ENCODE measurements at places on chromosomes 13 and 19.
A peak's percentile ranks its signal among the peaks of the same experiment; 100 is the strongest.

DNA sequence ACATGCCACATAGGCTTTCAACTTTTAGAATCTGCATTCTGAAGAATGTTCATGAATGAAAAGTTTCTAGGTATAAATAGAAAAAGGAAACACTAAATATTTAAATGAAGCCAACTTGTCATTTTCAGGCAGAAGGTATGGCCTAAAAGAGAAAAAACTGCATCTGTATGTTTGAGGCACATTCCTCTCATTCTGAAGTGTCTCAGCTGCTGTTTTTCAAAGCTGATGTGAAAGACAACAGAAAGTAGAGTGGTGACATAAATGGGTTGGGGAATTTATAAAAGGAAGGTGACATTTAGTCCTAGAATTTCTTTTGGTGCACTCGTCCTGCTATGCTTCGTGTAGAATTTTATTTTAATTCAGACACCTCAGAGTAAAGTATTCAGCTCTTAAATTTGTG is 539.6 kb upstream of the SLITRK5 start:
- DNase-seq = no peak

GRCh38 chr13:62721893-62722292 is 1306.2 kb upstream of the PCDH20 start:
- DNase-seq = no peak

GRCh38 chr13:44292545-44292944 is 81.1 kb upstream of the SERP2 start:
- no peak for DNase-seq

DNA sequence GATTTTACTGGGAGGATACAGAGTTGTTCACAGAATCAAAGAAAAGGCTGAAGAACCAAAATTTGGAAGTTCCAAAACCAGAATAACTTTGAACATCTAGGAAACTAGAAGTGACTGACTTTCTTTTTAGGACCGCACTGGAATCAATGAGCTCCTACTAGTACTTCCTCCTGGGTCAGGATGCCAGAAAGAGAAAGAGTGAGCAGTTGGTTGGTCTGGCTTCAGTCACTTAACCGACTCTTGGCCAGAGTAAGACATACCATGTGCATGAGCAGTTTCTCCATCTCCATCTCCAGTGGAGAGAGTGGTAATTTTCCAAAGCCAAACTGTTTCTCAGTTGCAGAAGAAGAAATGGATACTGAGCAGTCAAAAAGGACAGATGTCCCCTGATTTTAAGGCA is 27.1 kb upstream of the MTUS2 start:
- no peak for DNase-seq

DNA sequence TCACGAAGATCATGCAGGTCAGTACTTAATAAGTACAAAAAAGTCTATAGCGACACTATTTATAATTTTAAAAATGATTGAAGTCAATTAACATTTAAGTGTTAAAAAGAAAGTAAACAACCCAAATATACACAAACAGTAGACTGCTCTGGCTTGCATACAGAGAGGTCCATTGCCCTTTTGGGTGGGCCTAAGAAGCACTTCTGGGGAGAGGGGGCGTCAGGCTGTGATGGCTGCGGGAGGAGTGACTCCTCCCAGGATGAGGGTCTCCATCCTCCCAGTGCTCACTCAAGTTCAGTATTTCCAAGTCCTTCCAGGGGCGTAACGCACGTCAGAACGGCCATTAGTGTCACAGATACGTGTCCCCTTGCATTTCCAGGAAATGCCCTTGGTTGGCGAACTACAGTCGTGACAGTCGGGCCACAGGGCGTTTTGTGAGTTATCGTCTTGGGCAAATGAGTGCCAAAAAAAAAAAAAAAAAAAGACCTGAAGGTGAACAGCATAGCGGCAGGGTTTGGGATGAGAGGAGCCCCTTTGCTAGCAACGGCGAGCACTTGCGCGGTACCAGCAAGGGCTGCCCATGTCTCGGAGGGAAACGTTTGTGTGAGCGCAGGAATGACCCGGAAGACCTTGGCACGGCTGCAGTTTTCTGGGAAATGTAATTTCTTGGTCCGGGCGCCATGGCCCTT is at the start of gene SCGB2B2:
Gene SCGB2B2, minus strand, starts transcription at position 463 of the 689 bp plus-strand sequence. CDS start 82,596 bp downstream, outside the sequence.
- DNase-seq = no peak

- DNase-seq = peak; percentile 47
Measured at GRCh38 chr19:54158812-54159351, 639 bp downstream of the LENG1 start.

DNA sequence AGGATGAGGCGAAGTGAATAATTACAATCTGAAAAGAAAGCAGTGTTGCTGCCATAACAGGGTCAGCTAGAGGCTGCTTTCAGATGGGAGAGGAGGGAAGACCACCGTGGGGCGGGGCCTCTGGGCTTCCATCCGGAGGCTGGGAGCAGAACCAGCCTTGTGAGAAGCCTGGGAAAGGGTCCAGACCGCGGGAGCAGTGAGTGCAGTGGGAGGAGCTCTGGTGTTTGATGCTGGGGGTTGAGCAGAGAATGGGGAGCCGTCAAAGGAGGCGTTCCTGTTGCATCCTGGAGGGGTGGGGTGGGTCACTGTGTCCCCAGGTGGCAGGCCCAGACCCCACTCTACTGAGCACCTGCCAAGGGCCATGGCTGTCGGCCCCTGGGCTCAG is 18.1 kb downstream of the NKPD1 start:
- no peak for DNase-seq

GRCh38 chr13:77233159-77233558 is 93.7 kb downstream of the MYCBP2 start:
- DNase-seq = no peak

DNA sequence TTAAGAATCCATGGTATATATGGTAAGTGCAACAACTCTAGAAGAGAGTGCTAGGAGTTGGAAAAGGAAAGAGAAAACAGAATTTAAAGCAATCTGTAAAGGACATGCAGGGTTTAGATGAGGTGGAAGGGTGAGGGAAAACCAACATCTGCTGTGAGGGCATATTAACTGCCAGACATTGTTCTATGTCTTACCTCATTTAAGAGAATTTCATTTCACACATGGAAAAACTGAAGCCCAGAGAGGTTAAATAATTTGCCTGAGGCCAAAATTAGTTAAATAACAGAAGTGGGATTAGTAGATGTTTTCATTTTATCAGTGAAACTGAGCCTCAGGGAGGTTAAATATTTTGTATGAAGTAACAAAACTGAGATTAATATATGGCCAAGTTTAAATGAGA is 7.4 kb upstream of the USPL1 start:
- no peak for DNase-seq

DNA sequence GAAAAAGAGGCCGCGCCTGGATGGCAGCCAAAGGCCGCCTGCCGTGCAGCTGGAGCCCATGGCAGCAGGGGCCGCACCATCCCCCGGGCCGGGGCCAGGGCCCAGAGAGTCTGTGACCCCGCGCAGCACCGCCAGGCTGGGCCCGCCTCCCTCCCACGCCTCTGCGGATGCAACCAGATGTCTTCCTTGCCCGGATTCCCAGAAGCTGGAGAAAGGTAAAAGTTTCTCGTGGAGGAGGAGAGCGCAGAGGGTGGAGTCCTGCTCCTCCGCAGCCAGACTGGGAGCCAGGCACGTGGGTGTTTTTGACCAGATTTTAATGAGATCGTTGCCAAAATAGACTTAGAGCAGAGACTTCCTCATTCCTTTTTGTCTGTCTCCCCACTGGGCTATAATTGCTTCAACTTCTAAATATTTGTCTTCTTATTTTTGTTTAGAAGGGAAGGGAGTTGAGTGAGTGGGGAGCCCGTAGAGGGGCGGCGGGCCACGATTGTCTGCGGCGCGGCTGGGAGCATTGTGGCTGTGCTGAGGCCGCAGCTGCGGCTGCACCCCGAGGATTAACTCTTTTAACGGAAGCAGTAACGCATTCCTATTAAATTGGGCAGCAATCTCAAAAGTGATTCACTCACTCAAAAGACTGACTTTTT is 22.8 kb upstream of the NDUFS7 start:
- DNase-seq = no peak

DNA sequence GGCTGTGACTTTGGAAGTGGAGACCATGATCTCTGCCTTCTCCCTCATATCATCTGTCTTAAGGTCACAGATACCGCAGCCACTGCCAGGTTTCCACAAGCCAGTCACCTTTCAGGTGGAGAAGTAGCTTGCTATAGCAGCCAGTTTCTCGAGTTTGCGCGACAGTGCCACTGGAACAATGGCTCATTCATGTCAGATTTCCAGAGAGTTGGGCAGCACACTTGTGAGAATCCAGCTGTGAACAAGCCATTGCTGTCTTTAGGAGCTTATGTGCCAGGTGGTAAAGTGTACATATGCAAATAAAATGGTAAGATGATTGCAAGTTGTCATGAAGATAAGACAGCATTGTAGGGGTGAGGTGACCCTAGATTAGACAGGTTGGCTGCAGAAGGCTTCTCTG is 22.3 kb downstream of the GARRE1 start:
- DNase-seq = peak; percentile 50

DNA sequence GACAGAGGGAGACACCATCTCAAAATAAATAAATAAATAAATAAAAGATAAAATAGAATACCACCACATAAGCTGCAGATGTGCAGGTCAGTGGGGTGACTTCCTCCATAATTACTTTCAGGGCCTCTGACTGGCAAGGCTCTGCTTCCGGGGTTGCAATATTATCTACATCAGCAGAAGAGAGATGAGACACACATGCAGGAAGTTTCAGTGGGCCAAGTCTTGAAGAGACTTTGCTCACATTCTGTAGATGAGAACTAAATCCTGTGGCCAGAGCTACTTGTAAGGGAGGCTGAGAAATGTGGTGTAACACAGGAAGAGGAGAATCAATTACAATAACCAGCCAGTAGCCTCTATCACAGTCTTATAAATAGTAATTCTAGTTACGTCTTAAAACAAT is 89.9 kb upstream of the MAB21L1 start:
- no peak for DNase-seq

DNA sequence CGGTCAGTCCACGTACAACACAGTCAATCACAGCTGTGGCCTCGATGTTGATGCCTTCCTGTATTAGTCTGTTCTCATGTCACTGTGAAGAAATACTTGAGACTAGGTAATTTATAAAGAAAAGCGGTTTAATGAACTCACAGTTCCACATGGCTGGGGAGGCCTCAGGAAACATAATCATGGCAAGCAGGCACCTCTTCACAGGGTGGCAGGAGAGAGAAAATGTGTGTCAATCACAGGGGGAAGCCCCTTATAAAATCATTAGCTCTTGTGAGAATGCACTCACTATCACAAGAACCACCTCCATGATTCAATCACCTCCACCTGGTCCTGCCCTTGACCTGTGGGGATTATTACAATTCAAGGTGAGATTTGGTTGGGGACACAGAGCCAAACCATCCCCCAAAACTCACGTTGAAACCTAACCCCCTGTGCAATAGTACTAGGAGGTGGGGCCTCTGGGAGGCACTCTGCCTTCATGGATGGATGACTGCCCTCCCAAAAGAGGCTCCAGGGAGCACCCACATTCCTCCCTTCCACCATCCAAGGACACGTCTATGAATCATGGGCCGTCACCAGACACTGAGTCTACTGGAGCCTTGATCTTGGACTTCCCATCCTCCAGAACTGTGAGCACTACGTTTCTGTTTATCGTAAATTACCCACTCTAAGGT is 2.3 kb upstream of the PROZ start:
- no peak for DNase-seq

- DNase-seq = no peak
Measured at GRCh38 chr19:12779162-12779993, 4.0 kb upstream of the HOOK2 start.

GRCh38 chr13:91889641-91890040 is 491.2 kb downstream of the GPC5 start:
- DNase-seq = no peak

DNA sequence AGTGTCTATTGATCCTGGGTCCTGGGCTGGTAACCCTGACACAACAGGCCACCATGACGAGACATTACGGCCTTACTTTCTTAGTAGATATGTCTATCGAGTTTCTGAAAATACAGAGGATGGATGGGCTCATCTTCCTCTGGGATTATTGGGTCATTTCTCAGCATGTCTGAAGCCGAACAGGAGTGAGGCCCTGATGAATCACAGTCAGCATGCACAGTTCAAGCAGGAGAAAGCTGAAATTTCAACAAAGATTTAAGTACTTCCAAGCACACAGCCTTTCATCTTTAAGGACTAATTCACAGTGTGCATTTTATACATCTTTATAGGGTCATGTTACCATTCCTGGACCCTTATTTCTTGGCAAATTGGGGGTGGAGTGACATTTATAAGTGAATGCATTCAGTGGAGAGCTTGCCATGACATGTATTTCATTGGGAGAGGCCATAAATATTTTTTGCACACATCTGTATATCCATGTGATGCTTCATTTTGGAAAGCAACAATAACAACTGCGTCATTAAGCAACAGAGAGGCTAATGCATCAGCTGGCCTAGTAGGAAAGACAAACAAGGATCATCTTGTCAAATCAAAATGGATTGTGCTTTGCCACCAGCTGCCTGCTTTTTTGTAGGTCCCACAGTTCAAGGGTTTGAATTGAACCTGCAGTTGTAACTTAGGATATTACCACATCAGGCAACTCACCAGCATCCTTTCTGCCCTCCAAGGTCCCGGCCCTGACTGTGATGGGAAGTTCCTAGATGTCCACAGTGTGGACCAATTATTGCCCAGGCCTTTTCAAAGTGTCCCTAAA is 143.5 kb downstream of the DNAJC15 start:
- no peak for DNase-seq

DNA sequence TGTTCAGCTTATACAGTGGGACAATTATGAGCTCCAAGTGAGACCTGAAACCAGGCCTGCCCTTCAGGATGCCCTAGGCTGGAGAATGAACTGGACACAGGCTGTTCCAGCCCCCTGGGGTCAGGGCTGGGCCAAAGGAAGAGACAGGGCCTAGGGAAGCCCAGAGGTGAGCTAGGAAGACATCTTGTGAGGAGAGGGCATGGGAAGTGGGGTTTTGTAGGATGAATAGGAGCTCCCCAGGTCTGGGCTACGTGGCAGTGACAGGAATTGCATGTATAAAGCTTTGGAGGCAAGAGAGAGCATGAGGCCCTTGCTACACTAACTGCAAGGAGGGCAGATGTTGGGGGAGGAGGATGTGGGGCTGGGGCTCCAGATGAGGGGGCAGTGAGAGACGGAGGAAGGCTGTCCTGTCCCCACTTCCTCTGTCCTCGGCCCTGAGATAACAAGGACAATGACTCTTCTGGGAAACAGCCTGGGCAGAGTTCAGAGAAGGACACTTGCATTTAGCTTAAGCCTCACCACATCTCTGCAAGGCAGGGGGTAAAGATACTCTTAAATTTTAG is 1.5 kb upstream of the TBXA2R start:
- no peak for DNase-seq
